EH (cell line): ENCODE measurements at places on chromosomes 1 and 21.

DNA sequence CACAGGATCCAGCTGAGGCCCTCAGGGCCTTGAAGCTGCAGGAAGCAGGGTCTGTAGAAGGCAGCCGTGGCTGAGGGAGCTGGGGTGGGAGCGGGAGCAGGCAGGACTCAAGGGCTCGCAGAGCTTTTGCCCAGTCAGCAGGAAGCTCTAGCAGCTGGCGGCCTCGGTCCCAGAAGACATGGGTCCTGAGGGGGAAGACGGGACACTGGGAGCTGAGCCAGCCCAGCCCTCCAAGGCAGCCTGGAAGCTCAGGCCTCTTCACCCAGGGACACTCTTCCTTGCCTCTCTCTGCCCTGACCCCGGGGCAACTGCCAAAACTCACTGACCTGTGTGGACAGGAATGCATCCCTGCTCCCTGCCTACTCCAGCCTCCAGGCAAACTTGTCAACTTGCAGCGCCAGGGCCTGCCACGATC lies 8.9 kb downstream of the ADGRB2 start:
- DNase-seq: peak; percentile 93

DNA sequence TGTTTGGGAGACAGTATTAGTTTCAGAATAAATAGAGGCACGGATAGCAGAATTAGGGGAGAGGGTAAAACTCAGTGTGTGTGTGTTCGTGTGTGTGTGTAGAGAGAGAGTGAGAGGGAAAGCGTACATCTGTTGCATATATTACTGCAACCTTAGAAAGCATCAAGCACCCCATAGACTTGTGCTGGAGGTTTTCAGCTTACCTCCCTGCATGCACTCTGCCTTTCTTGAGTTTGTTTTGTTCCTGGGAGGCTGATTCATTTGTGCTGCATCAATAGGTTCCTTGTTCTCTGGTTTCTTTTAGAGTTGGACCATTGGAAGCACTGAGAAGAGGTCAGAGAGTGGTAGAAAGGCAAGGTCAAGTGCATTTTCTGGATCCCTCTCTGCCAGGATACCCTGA lies 104.4 kb upstream of the KCNK1 start:
- no peak for DNase-seq

DNA sequence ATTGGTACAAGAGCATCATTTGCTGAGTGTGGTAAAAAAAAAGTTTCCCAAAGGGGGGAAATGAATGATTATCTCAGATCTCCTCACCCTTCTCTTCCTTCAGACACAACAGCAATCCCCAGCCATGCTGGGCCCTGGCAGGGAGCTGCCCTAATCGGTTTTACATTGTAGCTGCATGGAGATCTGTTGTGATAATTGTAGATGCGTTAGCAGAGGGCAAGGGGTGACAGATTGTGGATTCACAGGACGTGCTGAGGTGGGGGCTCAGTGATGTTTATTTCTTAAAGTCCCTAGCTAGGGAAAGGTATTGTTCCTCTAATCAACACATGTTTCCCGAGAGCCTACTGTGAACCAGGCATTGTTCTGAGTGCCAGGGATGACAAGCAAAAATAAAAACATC lies 304.1 kb downstream of the PBX1 start:
- no peak for DNase-seq

DNA sequence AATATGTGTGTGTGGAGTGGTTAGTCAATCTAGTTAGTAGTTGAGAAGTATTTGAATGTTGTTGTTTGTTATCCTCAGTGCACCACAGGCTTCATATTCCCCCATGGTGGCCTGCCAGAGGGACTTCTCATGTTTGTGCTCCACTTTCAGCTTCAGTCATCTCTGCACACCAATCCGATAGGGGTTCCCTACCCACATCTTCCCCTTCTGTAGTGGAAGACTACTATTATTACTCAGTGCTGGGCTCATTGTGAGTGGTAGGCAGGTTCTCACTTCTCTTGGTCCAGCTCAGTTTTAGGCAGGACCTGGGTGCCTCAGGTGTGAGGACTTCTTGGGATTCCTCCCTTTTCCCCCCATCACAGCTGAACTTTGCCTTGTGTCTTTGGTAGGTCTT lies 14.2 kb downstream of the MT1HL1 start:
- no peak for DNase-seq
